ENCODE measurements at places on chromosomes 11 and 22. TPM values are rescaled to one million over a fixed set of nuclear protein-coding genes. Genes with fewer than 3 reads are reported as not detected.

The P2RX6 gene
- not detected for total RNA-seq

The ISX gene
- not detected for total RNA-seq

The RAG2 gene
- not detected for total RNA-seq

The RIMBP3C gene
- 0.44 TPM for total RNA-seq

The CELSR1 gene
- total RNA-seq: 0.25 TPM

The MMP12 gene
- total RNA-seq: not detected

The RFPL1 gene
- total RNA-seq: not detected

- DNase-seq: no peak
- no peak overlapping the region for H3K4me3 ChIP-seq
- H3K36me3 ChIP-seq: peaks cover 6% of the 10 kb centered on the region
- H3K27me3 ChIP-seq: no peaks in the 10 kb centered on the region
- H3K27ac ChIP-seq: no peak overlapping the region
- H3K4me1 ChIP-seq: no peaks in the 10 kb centered on the region
Measured at GRCh38 chr22:38230916-38231315, 29.1 kb downstream of the MAFF start.

GRCh38 chr22:47381240-47381639 lies 618.8 kb downstream of the TBC1D22A start:
- no peak for DNase-seq
- H3K27ac ChIP-seq: no peak overlapping the region
- no peaks in the 10 kb centered on the region for H3K27me3 ChIP-seq
- no peak overlapping the region for H3K4me3 ChIP-seq

DNA sequence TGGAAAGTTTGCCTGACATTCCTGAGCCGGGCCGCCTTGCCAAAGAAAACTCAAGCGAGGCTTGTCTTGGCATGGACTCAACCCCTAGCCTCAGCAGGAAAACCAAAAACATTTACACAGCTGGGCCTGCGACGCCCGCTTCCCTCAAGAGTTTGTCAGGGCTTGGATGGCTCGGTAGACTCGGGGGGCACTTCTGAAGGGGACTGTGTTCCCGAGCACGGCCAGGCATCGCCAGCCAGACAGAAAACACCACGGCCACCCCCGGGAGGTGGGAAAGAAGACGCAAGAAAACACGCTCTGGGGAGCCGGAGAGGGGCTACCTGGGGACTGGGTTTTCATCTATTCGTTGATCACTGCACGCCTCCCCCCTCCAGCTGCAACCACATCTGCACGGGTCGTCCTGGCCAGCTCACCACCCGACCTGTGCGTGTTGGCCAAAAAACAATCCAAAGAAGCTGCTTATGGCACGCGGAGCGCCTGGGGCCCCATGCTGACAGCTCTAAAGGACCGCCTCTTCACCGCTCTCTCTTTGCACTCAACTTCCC lies 380.7 kb downstream of the MN1 start:
- no peak overlapping the region for H3K27ac ChIP-seq
- H3K36me3 ChIP-seq: no peaks in the 10 kb centered on the region
- peaks cover 18% of the 10 kb centered on the region for H3K27me3 ChIP-seq
- DNase-seq: no peak

DNA sequence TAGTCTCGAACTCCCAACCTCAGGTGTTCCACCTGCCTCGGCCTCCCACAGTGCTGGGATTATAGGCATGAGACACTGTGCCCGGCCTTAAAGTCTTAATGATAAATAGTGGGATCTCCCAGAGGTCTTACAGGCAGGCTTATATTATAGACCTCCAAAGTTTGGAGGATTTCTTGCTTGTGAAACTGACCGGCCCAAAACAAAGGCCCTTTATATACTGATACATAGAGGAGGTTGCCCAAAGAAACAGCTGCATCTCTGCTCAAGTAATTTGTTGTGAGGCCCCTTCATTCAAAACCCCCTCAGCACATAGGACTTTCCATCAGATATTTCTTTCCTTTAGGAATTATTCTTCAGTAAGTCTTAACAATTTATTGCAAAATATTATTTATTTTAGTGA lies 27.4 kb upstream of the RDX start:
- peaks cover 7% of the 10 kb centered on the region for H3K27me3 ChIP-seq
- H3K27ac ChIP-seq: no peak overlapping the region
- DNase-seq: no peak

DNA sequence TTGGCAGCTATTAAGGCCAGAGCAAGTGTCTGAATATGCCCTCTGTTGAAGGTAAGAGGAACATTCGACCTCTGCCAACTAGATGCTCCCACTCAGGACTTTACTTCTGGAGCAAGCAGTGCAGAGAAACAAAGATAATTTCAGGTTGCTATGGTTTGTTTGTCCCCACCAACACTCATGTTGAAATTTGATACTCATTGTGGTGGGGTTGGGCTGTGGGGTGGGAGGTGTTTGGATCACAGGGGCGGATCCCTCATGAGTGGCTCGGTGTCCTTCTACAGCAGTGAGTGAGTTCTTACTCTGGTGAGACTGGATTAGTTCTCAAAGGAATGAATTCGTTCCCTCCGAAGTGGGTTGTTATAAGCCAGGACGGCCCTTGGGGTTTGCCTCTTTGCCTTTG lies 12.0 kb downstream of the OR8A1 start:
- H3K4me3 ChIP-seq: no peak overlapping the region
- H3K27ac ChIP-seq: no peak overlapping the region
- peaks cover 3% of the 10 kb centered on the region for H3K27me3 ChIP-seq

- no peaks in the 10 kb centered on the region for H3K36me3 ChIP-seq
- no peak overlapping the region for H3K4me3 ChIP-seq
- no peak overlapping the region for H3K27ac ChIP-seq
- no peak for DNase-seq
- peaks cover 2% of the 10 kb centered on the region for H3K27me3 ChIP-seq
Measured at GRCh38 chr11:16776711-16777612, 38.5 kb downstream of the C11orf58 start.

DNA sequence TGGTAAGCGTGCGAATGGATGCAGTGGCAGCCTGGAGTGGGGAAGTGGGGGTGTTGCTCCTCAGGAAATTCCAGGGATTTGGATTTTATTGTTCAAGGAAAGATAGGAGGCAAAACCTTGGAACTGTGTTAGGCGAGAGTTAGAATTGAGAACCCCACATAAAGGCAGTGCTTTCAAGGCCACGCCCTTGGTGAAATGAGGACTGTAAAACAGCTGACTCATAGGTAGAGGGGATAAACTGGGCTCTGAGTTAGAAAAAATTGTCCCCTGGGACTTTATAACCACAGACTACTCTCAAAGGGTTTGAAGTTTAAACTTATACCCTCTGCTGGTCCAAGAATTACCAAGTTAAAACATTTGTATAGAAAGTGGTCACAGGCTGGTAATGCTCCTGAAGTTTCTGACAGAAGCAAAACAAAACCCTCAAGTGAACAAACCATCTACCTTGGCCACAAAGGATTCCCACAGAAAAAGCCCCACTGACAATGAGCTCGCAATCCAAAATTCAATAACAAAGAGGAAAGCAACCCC lies 250.3 kb upstream of the TBCEL start:
- no peaks in the 10 kb centered on the region for H3K4me1 ChIP-seq
- no peak overlapping the region for H3K4me3 ChIP-seq
- peaks cover 12% of the 10 kb centered on the region for H3K27me3 ChIP-seq
- H3K27ac ChIP-seq: no peak overlapping the region

GRCh38 chr11:34176751-34177209 lies 71.4 kb downstream of the NAT10 start:
- DNase-seq: no peak
- H3K36me3 ChIP-seq: no peaks in the 10 kb centered on the region
- H3K4me1 ChIP-seq: peaks cover 34% of the 10 kb centered on the region

DNA sequence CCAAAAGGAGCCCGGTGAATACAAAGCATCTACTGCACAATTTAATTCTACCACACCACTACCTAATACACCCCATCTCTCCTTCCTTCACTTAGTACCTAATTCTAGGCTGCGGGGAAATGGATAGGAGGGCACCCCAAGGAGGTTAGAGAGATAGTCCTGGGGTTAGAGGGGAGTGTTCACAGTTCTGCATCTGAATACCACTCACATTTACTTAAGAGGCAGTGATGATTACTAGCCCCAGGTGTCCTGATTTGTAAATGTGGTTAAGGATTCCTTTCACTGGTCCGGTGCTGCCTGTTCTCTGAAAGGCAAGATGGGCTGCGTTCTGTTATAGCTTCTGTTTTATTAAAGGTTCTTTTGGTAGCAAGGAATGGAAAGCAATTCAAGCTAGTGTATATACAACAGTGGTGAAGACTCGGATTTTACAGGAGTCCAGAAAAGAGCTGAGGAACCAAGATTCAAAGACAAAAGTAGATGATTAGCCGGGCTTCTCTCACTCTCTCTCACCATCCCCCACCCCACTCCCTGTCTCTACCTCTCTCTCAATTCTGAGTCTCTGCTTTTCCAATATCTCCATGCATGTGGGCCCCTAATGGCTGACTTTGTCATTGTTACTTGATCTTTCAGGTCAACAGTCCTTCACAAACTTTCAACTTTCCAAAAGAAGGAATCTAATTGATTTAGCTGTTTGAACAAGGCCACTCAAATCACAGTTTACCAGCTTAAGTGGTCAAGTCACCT lies 8.7 kb upstream of the KCNA4 start:
- peaks cover 3% of the 10 kb centered on the region for H3K27me3 ChIP-seq
- no peaks in the 10 kb centered on the region for H3K4me1 ChIP-seq
- DNase-seq: no peak
- H3K27ac ChIP-seq: no peak overlapping the region

DNA sequence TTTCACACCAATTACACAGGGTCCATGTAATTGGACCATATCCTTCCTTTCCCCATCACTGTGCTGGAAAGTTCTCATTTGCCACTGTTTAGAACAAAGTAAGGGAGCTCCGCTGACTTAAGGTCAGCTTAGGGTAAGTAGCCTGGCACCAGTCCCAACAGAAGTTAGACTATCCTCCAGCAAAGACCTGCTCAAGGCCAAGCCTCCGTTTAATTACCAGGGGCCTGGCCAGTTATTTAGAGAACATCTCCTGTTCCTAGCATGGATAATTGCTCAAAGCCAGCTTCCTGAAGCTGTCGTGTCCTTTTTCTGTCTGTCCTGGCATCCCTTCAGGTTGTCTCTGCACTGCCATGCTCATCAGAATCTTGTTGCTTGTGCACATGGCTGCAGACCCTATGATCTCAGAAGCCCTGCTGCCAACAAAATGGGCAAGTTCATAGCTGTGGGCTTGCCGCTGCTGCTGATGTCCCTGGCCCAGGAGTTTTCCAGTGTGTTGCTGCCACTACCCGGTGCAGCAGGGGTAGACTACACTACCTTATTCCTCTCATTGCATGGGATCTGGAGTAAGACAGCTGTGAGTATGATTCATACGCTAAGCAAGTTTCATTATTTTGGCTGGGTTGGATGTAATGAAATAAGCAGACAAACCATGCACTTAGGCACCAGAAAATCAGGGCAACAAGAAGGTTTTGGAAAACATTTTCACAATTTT lies 8.1 kb downstream of the OR8A1 start:
- no peak for DNase-seq
- H3K4me1 ChIP-seq: no peaks in the 10 kb centered on the region
- H3K27me3 ChIP-seq: peaks cover under 1% of the 10 kb centered on the region
- H3K36me3 ChIP-seq: no peaks in the 10 kb centered on the region

DNA sequence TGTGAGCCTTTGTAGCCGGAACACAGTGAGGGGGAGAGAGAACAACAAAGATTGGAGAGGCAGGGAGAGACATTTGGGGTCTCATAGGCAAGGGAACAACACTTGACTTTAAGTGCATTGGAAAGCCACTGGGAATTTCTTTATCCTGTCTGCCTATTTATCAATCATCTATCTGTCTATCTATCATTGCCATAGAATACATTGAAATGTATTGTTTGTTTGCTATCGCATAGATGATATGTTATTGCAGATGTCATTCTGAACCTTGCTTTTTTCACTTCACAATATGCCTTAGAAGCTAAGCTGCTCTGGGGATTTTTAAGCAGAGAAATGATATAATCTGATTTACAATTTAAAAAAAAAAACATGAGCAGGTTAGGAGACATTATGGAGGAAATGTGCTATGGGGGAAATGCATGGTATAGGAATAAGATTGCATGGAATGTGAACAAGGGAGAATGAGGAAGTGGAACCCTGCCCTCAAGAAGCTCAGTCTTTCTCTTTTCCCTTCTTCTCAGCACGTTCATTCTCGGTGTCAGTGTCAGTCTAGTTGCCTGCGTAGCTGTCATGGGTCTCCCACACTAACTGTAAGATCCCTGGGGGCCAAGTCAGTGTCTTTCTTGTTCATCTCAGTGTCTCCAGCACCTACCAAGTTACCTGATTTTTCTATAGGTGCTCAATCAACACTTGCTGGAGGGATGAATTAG lies 158.7 kb upstream of the ARHGAP20 start:
- H3K4me1 ChIP-seq: no peaks in the 10 kb centered on the region
- no peak overlapping the region for H3K27ac ChIP-seq
- DNase-seq: no peak
- H3K36me3 ChIP-seq: no peaks in the 10 kb centered on the region

All from activated naive CD4-positive, alpha-beta T cell treated with anti-CD3 and anti-CD28 coated beads for 36 hours (primary cell).